ENCODE measurements at places on chromosomes 5 and 9. TPM values are rescaled to one million over a fixed set of nuclear protein-coding genes. Genes with fewer than 3 reads are reported as not detected.

- no peak for DNase-seq
- no peak overlapping the region for H3K4me3 ChIP-seq
- H3K4me1 ChIP-seq = peaks cover 51% of the 10 kb centered on the region
Measured at GRCh38 chr5:77770293-77771005, 5.7 kb downstream of the TBCA start.

GRCh38 chr9:135811801-135812200, 95.5 kb downstream of the CAMSAP1 start:
- no peak for DNase-seq
- no peak overlapping the region for H3K27ac ChIP-seq
- peaks cover 14% of the 10 kb centered on the region for H3K4me1 ChIP-seq
- H3K36me3 ChIP-seq = peaks cover 8% of the 10 kb centered on the region

GRCh38 chr5:159735036-159735435, 181.2 kb upstream of the ADRA1B start:
- H3K27ac ChIP-seq = no peak overlapping the region
- H3K36me3 ChIP-seq = no peaks in the 10 kb centered on the region
- H3K4me3 ChIP-seq = no peak overlapping the region
- no peak for DNase-seq
- H3K4me1 ChIP-seq = peaks cover 16% of the 10 kb centered on the region

GRCh38 chr5:10701567-10702039, 59.4 kb downstream of the DAP start:
- H3K27me3 ChIP-seq = no peaks in the 10 kb centered on the region
- H3K4me1 ChIP-seq = peaks cover 30% of the 10 kb centered on the region
- H3K36me3 ChIP-seq = no peaks in the 10 kb centered on the region
- H3K27ac ChIP-seq = no peak overlapping the region

Gene RNF208
- total RNA-seq = 1.4 TPM
